ENCODE measurements at places on chromosomes 16 and 17. TPM values are rescaled to one million over a fixed set of nuclear protein-coding genes. Genes with fewer than 3 reads are reported as not detected.
A peak's percentile ranks its signal among the peaks of the same experiment; 100 is the strongest.

GRCh38 chr17:2011411-2012371 lies 13.4 kb downstream of the RTN4RL1 start:
- DNase-seq, result peak; percentile 67

The MYH3 gene
- total RNA-seq, result 0.43 TPM

The MFSD6L gene
- 0.12 TPM for total RNA-seq

The CDH11 gene
- total RNA-seq, result 51.6 TPM

- no peak for DNase-seq
Measured at GRCh38 chr17:32558997-32559650, 72.3 kb downstream of the CDK5R1 start.

GRCh38 chr17:10875984-10876555 lies 38.2 kb upstream of the PIRT start:
- DNase-seq, result no peak

DNA sequence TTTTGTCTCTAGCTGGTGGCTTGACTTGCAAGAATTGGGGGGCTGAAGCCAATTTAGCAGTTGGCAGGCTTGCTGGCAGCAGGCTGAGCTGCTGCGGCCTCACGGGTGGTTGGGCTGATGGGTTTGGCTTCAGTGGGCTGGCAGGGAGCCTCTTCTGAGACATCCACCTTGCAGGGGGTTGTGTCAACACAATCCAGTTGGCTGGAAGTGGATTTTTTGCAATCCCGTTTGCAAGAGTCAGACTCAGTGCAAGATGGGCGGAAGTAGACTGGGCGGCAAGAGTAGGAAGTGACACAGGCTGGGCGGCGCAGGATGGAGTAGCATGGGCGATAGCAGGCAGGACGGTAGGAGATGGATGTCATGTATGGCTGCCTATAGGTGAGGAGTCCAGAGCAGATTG lies 1.5 kb downstream of the KRTAP16-1 start:
- DNase-seq, result no peak

- DNase-seq, result no peak
Measured at GRCh38 chr16:86558355-86559193, 3.5 kb upstream of the MTHFSD start.

- DNase-seq, result no peak
Measured at GRCh38 chr17:8371786-8372185, 4.7 kb downstream of the KRABD2 start.

- DNase-seq, result peak; percentile 95
Measured at GRCh38 chr17:75872434-75873351, 5.7 kb downstream of the TRIM47 start.

DNA sequence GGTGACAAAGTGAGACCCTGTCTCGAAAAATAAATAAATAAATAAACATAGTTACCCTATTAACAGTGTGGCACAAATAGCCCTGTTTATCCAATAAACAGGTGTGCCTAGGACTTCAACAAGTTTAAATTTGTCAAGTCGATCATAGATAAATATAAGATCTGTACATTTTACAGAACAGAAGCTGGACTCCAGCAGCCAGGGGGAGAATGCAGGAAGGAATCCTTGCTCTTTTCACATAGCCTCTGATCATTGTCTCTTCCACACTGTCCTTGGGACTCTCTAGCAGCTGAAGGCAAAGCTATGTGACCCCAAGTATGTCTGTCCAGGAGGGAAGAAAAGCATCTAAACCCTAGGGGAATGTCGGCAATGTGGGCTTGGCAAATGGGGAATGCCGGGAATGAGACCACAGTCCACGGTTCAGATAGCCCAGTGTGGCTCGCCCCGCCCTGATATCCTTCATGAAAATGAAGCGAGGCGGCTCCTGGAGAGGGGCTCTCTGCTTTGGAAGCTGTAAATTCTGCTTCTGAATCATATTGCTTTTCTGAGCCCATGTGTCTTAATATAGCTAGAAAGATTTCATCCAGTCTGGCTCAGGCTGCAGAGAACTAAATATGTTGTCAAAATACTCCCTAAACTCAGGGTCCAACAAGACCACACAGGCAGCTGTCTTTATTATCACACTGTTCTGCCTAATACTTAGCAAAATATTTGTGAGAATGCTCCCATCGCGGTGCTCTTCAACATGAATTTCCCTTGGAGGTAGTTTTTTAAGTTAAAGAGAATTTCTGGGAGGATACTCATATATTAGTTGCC lies 24.9 kb upstream of the GRB2 start:
- DNase-seq, result no peak

The SPNS2 gene
- total RNA-seq, result 16.8 TPM

The PRAC1 gene
- total RNA-seq, result not detected

DNA sequence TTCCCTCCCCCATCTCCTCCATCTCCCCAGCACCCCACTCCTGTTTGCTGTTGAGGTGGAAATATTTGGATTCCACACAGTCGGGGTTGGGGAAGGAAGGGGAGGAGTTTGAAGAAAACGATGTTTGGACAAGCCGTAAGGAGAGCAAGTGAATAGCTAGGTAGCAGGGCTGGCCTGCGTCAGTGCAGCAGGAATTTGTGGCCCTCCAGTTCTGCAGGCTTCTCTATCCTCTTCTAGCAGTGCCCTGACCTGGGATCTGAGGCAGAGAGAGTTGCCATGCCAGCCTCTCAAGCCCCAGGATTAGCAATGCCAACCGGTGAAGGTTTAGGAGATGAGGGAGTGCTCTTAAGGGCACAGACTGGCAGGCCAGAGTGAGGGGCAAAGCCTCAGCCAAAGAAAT lies 12.5 kb downstream of the TLCD2 start:
- no peak for DNase-seq

The CCL4L2 gene
- 0.39 TPM for total RNA-seq

GRCh38 chr17:63356337-63356757 lies 89.8 kb downstream of the CYB561 start:
- no peak for DNase-seq

- DNase-seq, result no peak
Measured at GRCh38 chr17:79463421-79464317, 147.2 kb downstream of the RBFOX3 start.

The SPATA22 gene
- 1.8 TPM for total RNA-seq

The RHBDF2 gene
- 13.6 TPM for total RNA-seq

DNA sequence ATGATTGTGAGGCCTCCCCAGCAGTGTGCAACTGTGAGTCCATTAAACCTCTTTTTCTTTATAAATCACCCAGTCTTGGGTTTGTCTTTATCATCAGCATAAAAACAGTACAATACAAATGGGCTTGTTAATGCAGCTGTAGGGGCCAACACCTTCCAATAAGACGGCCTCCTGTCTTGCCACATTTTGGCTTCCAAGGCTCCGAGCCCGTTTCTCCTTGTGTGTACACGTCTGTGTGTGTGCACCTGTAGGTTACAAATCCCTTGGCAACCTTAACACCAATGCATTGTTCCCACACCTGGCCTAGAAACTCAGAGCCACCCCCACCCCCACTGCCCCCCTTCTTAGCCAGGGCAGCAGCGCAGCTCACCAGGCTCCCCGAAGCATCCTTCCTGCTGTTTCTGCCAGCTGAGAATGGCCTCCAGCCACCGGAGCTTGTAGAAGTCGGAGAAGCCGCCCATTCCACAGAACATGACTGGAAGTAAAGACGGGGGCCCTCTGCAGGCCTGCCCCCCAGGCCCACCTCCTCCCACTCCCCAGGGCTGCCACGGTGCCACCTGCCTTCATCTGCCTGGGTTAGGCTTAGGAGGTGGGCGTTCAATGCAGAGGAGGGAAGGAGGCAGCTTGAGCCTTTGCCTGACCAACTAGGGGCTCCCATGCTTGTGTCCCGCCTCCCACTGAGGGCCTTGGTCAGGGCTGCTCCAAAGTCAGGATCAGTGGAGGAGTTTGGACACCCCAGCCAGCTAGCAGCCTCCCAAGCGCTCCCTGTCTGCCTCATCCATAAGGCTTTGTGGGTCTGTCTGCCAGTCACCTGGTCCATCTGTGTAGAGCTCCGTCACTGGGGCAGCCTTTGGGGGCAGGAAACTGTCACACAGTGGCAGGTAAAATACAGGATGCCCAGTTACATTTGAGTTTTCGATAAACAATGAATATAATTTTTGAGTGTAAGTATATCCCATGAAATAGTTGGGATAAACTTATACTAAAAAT lies 10.6 kb downstream of the C16orf89 start:
- DNase-seq, result no peak

DNA sequence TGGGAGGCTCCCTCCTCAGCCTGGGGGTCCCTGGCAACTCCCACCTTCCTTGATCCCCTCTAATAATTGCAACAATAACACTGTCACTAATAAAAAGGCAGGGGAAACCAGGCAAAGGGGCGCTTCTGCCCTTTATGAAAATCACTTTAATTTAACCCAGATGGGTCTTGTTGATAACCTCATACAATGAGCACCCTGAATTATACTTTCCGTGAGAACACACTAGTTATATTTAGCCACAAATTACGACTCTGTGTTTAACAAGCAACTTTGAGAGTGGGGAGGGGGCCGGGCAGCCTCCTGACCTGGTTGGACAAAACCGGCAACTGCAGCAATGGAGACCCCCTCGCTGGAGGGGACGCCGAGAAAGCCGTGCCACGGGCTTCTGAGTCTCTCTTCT lies 5.7 kb upstream of the BAHCC1 start:
- no peak for DNase-seq

DNA sequence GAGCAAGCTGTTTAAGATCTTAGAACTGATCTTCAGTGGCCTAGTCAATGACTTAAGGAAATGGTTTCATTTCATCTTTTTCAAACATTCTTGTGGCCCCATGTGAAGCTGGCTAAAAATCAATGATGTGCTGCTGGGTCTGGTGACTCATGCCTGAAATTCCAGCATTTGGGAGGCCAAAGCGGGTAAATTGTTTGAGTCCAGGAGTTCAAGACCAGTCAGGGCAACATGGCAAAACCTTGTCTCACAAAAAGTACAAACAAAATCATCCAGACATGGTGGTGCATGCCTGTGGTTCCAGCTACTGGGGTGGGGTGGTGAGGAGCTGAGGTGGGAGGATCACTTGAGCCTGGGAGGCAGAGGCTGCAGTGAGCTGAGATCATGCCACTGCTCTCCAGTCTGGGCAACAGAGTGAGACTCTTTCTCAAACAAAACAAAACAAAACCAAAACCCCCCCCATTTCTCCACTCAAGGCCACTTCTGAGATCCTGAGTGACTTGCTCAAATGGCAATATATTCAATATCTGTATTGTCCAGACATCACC lies 17.4 kb upstream of the COL1A1 start:
- peak; percentile 63 for DNase-seq
